ENCODE measurements at places on chromosomes 5 and 9.

GRCh38 chr5:57745029-57745428, 262.4 kb upstream of the ACTBL2 start:
- no peak overlapping the region for H3K27ac ChIP-seq
- H3K27me3 ChIP-seq = no peaks in the 10 kb centered on the region
- H3K4me3 ChIP-seq = no peak overlapping the region
- peaks cover 4% of the 10 kb centered on the region for H3K4me1 ChIP-seq
- H3K36me3 ChIP-seq = no peaks in the 10 kb centered on the region

- H3K27ac ChIP-seq = no peak overlapping the region
- H3K36me3 ChIP-seq = peaks cover 26% of the 10 kb centered on the region
- H3K27me3 ChIP-seq = peaks cover 5% of the 10 kb centered on the region
- H3K4me1 ChIP-seq = peaks cover 21% of the 10 kb centered on the region
Measured at GRCh38 chr9:77725046-77725694, 77.0 kb upstream of the GNA14 start.

DNA sequence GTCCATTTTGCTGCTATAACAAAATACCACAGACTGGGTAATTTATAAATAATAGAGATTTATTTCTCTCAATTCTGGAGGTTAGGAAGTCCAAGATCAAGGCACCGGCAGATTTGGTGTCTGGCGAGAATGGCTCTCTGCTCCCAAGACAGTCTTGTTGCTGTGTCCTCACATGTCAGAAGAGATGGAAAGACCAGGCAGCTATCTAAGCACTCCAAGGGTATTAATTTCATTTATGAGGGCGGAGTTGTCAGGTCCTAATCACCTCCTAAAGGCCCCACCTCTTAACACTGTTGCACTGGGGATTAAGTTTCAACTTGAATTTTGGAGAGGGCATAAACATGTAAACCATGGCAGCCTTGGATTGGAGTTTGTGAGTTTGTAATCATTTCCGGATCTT, 30.3 kb downstream of the ADCY2 start:
- no peak for DNase-seq
- no peak overlapping the region for H3K27ac ChIP-seq
- no peaks in the 10 kb centered on the region for H3K36me3 ChIP-seq
- H3K27me3 ChIP-seq = peaks cover 2% of the 10 kb centered on the region

DNA sequence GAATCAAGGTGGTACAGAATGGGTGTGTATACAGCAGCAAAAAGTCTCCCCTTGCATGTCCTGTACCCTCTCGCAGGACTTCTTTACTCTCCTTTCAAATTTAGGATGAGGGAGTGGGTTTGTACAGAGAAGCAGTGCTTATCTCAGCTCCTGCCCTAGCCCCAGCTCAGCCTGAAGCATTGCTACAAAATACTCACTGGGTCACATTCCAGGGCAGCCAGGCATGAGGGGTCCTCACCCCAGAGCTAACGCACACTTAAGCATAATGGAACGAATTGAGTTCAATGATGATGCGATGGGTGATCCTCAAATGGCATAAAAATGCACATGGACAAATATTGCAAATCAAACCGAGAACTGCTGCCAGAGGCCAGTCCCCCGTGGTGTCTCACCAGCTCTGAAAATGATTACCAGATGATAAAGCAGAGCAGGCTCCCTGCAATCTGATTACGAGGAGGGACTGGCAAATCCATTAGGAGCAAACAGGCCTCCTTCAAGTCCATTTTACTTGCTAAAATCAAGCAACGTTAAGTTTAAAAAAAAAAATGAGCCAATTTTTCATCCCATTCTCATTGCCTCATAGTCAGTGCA, 231.6 kb upstream of the TAS2R1 start:
- H3K4me1 ChIP-seq = no peaks in the 10 kb centered on the region
- no peak for DNase-seq
- no peak overlapping the region for H3K4me3 ChIP-seq

GRCh38 chr9:6229619-6230018, 14.0 kb downstream of the IL33 start:
- H3K4me1 ChIP-seq = peaks cover 7% of the 10 kb centered on the region
- H3K36me3 ChIP-seq = no peaks in the 10 kb centered on the region
- H3K27ac ChIP-seq = no peak overlapping the region
- H3K27me3 ChIP-seq = peaks cover 4% of the 10 kb centered on the region
- DNase-seq = no peak

DNA sequence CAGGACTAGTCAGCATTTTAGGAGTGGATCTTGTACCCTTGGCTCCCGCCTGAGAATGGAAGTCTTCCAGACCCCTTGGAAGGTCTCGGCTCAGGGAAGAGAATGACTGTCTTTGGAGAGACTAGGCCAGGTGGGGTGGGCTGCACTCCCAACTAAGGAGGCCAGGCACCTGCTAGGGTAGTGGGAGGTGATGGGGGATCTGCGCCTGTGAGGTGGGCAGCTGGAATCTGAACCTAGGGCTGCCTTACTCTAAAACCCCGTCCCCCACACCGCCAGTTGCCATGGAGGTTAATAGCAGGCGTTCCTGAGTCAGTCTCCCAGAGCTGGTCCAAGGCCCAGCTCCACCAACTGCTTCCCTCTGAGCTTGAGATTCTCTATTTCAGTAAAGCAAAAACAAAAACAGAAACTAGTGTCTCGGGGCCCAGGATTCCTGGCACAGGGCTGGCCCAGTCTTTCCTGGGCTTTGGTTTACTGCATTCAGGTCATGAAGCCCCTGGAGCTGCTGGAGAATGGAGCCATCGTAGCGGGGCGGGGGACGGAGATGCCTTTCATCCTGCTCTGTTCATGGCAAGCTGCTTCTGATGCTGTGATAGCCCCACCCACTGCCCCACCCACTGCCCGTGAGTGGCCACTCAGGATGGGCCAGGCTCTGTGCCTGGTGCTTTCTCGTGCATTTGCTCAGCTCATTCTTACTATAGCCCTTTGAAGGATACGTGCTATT, 57.5 kb downstream of the DAB2IP start:
- DNase-seq = no peak
- H3K27ac ChIP-seq = no peak overlapping the region
- peaks cover 13% of the 10 kb centered on the region for H3K36me3 ChIP-seq
- H3K4me3 ChIP-seq = no peak overlapping the region

DNA sequence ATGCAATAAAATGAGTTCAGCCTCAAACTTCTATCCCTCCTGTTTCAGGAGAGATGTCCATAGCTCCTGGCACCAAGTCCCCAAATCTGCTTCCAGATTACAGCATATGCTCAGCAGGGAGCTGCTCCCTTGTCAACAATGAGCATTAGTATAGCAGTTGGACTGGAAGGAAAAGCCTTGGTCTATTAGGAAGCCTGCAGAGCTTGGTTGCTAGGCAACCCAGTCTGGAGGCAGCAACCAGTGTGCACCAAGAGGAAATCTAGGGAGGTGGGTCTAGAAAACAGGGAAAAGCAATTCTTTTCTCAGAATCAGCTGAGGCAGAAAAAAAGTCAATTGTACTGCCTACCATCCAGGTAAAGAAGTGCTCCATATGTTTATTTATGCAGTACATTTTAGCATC, 229.5 kb upstream of the NMUR2 start:
- peak overlapping the region; percentile 93 for H3K27ac ChIP-seq
- peaks cover 16% of the 10 kb centered on the region for H3K4me1 ChIP-seq
- DNase-seq = peak; percentile 61
- H3K27me3 ChIP-seq = peaks cover 2% of the 10 kb centered on the region
- H3K36me3 ChIP-seq = no peaks in the 10 kb centered on the region

DNA sequence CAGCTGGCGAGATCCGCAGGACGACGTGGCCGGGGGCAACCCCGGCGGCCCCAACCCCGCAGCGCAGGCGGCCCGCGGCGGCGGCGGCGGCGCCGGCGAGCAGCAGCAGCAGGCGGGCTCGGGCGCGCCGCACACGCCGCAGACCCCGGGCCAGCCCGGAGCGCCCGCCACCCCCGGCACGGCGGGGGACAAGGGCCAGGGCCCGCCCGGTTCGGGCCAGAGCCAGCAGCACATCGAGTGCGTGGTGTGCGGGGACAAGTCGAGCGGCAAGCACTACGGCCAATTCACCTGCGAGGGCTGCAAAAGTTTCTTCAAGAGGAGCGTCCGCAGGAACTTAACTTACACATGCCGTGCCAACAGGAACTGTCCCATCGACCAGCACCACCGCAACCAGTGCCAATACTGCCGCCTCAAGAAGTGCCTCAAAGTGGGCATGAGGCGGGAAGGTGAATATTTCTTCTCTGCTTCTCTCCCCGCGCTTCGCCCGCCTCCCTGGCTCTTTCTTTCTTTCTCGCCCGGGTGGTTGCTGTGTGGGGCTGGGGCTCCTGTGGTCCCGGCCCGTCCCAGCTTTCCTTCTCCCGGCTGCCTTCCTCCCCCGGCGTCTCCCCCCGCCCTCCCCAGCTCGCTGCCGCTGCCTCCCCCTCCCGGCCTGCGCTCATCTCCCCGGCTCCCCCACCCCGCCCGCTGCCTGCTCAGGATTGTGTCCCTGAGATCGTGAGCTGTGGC, 2.2 kb downstream of the NR2F1 start:
- H3K4me3 ChIP-seq = peak overlapping the region; percentile 89
- DNase-seq = no peak
- H3K27me3 ChIP-seq = peaks cover 34% of the 10 kb centered on the region
- H3K36me3 ChIP-seq = peaks cover 11% of the 10 kb centered on the region
- no peak overlapping the region for H3K27ac ChIP-seq

- no peak overlapping the region for H3K27ac ChIP-seq
- H3K4me3 ChIP-seq = no peak overlapping the region
- H3K4me1 ChIP-seq = peaks cover 6% of the 10 kb centered on the region
- no peak for DNase-seq
Measured at GRCh38 chr9:69599232-69599971, 72.8 kb downstream of the APBA1 start.

DNA sequence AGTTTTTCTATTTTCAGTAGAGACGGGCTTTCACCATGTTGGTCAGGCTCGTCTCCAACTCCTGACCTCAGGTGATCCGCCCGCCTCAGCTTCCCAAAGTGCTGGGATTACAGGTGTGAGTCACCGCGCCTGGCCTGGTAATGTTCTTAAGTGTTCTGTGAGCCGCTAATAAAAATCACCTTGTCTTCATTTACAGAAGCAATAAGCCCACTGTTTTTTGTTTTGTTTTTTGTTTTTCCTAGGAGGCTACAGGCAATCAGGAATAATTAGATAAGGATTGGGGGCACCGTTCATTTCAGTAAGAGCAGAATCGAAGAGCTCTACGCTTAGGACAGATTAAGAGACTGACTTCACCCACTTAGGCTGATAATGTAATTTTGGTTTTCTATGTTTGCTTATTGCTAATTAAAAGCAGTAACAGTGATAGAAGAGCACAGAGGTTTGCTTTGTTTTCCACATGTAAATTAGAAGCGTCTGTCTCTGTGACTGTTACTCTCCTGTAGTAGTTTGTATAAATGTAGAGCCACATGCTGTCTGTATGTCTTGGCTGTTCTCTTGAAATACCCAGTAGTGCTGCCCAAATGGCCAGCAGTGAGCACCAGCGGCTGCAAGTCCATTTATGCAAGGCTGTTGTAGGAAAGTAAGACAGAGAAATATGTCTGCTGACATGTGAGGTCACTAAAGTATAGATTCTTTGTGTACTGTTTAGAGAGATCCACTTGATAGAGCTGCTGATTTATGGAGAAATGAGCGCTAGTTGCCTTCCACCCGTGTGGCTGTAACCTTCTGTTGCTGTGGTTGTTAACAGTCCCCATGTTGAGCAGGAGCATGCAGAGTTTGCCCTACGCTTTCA, 30.5 kb downstream of the TRIO start:
- peaks cover 61% of the 10 kb centered on the region for H3K4me1 ChIP-seq
- no peak for DNase-seq
- H3K4me3 ChIP-seq = no peak overlapping the region
- no peaks in the 10 kb centered on the region for H3K36me3 ChIP-seq
- H3K27ac ChIP-seq = peak overlapping the region; percentile 89
- H3K27me3 ChIP-seq = peaks cover 5% of the 10 kb centered on the region

GRCh38 chr5:146076455-146076854, 28.9 kb downstream of the PLAC8L1 start:
- no peaks in the 10 kb centered on the region for H3K36me3 ChIP-seq
- H3K27ac ChIP-seq = no peak overlapping the region
- no peaks in the 10 kb centered on the region for H3K4me1 ChIP-seq
- H3K27me3 ChIP-seq = no peaks in the 10 kb centered on the region
- DNase-seq = no peak

DNA sequence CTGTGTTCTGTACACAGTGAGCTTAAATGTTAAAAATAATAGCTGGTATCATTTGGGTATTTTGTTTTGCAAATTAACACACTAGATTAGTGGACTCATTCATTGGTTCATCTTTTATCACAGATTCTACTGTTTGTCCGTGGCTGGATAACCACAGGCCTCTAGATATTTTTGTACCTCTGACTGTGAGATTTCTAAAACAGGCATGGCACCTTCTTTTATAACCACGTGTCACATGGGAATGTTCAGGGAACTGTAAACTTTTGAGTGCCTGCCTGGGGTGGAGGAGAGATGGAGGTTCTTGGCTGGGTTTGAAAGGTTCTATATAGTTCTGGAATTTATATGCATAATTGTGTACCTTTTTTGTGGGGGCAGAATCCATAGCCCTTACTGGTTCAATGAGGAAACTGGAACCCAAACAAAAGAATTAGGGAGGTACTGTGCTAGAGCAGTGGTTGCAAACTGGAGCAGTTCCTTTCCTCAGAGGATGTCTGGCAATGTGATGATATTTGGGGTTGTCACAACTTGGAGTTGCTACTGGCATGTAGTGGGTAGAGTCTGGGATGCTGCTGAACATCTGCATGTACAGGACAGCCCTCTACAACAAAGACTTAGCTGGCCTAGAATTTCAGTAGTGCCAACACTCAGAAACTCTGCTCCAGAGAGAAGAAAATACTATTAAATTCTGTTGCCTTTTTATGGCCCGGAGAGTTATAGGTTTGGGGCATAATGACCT, 16.9 kb downstream of the TLE4 start:
- H3K27me3 ChIP-seq = peaks cover 1% of the 10 kb centered on the region
- peaks cover 11% of the 10 kb centered on the region for H3K36me3 ChIP-seq

DNA sequence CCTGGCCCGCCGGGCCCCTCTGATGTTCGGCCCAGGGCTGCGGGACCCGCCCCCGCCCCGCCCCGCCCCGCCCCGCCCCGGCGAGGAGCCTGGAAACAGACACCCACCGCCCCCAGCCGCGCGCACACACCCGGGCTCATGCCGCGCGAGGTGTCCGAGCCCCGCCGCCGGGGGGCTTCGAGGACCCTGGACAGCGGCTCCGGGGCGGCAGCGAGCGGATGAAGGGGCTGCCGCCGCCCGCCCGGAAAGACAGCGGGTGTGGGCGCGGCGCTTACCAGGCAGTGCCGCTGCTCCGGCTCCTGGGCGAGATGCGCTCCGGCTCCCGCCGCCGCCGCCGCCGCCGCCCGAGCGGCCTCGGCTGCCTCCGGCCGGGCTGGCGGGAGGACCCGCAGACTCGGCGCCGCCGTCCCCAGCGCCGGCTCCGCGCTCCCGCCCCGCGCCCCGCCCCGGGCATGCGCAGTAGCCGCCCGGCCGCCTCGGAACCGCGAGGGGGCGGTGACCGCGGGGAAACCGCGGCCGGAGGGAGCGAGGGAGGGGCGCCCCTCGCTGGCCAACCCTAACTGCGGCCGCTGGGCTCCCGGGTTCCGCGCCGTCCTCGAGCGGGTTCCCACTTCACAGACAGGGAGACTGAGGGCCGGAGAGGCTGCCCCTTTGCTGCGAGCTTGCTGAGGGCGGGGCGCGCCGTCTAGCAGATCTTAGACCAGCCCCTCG, at the start of gene GPRIN1:
GPRIN1 (minus strand) TSS at position 433 of the 711 bp plus-strand sequence. CDS start 10,322 bp downstream, outside the sequence.
- peaks cover 4% of the 10 kb centered on the region for H3K36me3 ChIP-seq
- H3K27ac ChIP-seq = peak within 1 kb of the TSS; percentile 11
- peak; percentile 81 for DNase-seq
- peak within 1 kb of the TSS; percentile 90 for H3K4me3 ChIP-seq
- H3K4me1 ChIP-seq = peaks cover 21% of the 10 kb centered on the region

- no peak for DNase-seq
- peaks cover 4% of the 10 kb centered on the region for H3K27me3 ChIP-seq
- no peak overlapping the region for H3K27ac ChIP-seq
- no peaks in the 10 kb centered on the region for H3K36me3 ChIP-seq
Measured at GRCh38 chr5:56366986-56367385, 133.9 kb upstream of the ANKRD55 start.

GRCh38 chr5:111602817-111603445, 90.6 kb upstream of the STARD4 start:
- H3K4me3 ChIP-seq = no peak overlapping the region
- H3K27ac ChIP-seq = no peak overlapping the region
- H3K4me1 ChIP-seq = peaks cover 7% of the 10 kb centered on the region
- H3K27me3 ChIP-seq = no peaks in the 10 kb centered on the region
- no peak for DNase-seq
